NCI-H460 (cell line): ENCODE measurements at places on chromosomes 5 and 9.

DNA sequence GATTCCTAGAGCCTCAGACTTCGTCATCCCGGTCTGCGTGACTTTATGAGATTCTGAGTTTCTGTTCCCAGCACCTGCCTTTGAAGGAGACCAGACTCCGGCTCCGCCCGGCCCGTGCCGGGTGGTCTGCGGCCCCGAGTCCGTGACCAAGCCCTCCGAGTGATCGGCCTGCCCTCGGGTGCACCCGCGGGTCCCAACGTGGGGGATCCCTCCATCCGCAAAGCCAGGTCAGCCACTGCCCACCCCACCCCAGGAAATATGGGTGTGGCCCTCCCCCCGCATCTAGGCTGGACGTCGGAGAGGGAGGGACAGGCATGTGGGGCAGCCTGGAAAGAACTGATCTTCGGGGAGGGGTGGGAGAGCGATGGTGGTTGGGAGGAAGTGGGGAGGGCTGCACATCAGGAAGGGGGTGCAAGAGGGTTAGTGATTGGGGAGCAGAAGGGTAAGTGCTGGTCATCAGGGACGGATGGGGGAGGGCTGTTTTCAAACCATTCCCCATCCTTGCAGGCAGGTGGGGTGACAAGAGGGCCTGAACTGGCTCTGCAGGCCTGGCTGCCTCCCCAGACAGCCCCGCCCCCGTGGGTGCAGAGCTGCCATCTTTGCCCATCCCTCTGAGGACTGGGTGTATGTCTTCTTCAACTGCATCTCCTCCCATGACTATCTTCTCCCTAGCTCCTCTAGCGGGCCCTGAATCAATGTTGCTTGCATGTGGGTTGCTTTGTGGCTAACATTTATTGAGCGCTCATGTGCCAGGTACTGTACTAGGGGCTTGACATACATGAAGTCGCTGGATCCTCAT, 747 bp downstream of the LRSAM1 start:
- DNase-seq: no peak

- no peak for DNase-seq
Observed at GRCh38 chr9:113350937-113351336, 1.6 kb downstream of the BSPRY start.

- peak; percentile 13 for DNase-seq
Observed at GRCh38 chr9:107158321-107158720, 124.8 kb upstream of the RAD23B start.

DNA sequence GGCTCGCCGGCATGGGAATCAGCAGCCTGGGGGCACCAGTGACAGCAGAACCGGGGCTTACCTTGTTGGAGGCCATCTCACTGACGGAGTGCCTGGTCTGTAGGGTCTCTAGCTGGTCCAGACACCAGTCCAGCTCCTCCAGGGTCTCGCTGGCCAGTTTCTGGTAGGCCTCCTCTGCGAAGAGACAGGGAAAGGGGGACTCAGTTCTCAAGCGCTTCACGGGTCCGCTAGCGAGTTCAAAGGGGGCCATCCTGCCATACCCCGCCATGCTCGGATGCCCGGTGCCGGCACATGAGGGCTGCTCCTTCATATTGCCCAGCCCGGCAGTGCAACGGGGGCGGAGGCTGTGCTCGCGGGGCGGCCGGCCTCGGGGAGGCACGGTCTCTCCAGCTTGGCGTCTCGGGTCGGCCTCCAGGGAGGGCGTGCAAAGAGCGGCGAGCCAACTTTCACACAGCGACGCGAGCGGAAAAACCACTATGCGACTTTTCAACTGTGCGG, 456.0 kb downstream of the RAB3C start:
- no peak for DNase-seq

GRCh38 chr5:72519111-72519510, 11.9 kb upstream of the ZNF366 start:
- no peak for DNase-seq

- no peak for DNase-seq
Observed at GRCh38 chr5:169106911-169107706, 193.8 kb downstream of the SLIT3 start.

DNA sequence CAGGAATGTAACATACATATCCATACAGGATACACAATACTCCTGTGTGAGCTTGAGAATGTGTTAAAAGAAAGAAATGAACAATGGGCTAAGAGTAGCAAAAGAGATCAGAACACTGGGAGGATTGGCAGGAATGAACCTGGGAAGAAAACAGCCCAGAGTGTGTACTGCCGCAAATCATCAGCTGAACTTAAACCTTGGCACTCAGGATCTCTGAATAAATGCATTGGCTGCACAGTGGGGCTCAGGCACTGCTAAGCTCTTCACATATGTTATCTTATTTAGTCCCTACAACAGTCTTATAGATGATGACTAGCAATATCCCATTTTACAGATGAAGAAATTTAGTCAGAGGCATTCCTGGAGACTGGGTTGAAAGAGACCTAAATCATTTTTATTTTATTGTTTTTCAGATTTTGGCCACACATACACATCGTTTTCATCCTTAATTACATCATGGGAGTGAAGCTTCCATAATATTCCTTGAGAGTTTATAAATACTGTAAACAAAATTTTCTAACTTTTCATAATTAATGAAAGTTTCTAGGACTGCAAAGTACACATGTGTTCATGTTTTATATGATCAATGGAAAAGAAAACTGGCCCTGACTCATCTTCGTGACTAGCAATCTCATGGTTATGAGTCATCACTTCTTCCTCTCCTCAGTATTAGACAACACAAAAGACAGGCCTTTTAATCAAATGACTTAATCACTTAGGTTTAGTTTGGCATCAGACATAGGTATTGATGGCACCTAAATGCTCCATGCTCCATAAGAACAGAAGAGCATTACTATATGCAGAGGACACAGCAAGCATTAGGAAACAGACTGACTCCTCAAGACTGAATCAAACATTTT, 59.2 kb downstream of the CDH18 start:
- peak; percentile 42 for DNase-seq

GRCh38 chr5:58963821-58964220, 380.9 kb downstream of the RAB3C start:
- DNase-seq: no peak

DNA sequence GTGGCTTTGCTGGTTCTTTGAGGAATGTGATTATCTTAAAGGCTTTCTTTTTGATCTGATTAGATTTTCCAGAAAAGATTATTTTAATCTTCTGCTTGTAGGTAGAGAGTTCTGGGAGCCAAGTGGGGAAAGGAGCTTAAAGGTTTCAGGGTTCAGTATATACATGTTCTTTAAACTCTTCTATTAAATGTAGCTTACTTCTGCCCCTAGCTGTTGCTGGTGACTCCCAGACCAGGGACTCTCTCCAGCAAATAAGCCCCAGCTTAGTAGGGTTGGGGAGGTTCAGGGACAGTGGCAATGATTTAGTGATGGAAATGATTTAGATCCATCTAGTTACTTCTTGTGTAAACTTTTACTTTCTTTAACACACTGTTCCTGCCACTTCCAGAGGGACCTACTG, 72.2 kb downstream of the SLC12A2 start:
- DNase-seq: no peak

- DNase-seq: no peak
Observed at GRCh38 chr5:40240111-40240510, 439.6 kb upstream of the PTGER4 start.

GRCh38 chr9:107949061-107949460, 459.5 kb upstream of the KLF4 start:
- DNase-seq: no peak

DNA sequence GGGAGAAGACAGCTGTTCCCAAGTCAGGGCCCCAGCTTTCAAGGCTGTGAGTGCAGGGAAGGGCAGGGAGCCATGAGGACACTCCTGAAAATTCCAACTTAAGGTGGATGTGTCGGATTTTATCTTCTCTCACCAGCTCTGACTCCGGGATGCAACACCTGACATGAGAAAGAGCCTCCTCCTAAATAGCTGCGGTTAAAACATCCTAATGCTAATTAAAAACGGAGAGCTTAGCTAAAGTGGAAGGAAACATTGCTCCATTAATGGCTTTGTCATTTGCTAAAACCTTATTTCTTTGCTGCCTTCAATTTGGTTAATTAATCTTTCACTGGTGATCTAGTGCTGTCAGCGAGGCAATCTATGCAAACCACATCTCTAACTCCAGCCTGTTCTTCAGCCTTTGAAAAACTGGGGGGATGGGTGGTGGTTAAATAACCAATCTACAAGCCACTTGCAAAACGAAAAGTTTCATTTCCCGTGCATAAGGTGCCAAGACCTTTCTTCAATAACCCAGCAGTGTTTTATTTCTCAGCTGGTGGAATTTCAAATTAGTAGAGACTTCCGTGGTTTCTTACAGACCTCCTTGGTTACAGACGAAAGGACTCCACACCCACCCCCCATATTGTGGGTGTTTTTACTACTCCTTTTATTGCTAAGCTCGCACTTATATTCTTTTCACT, 379.6 kb downstream of the MLLT3 start:
- DNase-seq: no peak

GRCh38 chr5:95817430-95817829, 5.1 kb downstream of the GLRX start:
- no peak for DNase-seq

DNA sequence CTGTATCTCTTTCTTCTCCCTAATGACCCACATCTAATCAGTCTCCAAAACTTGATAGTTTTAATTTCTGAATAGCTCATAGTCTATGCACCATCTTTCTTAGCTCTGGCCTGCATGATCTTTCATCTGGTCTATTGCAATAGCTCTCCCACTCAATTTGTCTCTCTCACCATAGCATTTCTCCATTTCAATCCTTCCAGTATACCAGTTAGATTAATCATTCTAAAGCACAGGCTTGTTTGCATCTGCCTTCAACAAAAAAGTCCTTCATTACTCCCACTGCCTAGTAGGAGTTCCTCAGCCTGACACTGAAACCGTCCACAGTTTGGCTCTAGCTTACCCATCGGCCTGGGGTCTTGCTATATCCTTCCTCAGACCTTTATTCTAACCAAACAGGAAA, 344.9 kb downstream of the ENC1 start:
- DNase-seq: no peak

GRCh38 chr5:179803651-179804554, 2.8 kb downstream of the MGAT4B start:
- DNase-seq: no peak

DNA sequence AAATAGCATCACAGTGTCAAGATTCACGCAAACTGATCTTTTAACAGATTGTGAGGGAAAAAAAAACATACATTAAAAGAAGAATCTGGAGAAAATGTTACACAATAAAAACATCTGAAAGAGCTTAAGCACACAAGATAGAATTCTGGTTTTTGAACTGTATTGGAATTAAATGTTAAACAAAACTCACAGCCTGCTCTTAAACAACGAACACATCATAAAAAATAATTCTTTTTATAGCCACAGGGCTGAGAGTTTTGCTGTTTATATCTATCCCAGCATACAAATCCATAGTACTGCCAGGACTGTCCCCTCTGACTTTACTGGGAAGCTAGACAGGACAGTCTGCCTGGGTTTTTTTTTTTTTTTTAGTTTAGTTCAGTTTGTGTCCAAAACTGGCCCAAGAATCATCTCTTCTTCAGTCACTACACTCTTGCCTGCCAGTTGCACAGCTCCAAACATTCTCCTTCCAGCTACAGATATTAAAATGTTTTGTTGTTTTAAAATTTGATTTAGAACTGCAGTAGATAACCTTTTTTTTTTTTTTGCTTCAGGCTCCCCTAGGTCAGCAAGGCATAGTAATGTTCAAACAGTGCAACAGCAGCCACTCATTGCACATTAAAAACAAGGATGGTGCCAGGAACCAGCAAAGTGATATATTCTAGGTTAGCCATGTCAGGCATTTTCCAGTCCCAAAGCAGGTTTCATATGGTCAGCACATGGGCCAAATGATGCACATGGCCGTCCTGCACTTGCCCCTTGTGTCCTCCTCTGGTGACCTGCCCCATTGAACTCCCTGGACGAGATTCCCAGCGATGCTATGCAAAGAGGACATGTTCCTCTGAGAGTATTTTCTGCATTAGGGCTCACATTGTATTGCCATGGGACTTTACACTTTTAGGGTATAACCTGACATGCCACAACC, 173.6 kb downstream of the ARL15 start:
- no peak for DNase-seq

- no peak for DNase-seq
Observed at GRCh38 chr9:134875371-134875770, 5.2 kb upstream of the FCN2 start.
